ENCODE measurements at places on chromosomes 1 and 21.
A peak's percentile ranks its signal among the peaks of the same experiment; 100 is the strongest.

DNA sequence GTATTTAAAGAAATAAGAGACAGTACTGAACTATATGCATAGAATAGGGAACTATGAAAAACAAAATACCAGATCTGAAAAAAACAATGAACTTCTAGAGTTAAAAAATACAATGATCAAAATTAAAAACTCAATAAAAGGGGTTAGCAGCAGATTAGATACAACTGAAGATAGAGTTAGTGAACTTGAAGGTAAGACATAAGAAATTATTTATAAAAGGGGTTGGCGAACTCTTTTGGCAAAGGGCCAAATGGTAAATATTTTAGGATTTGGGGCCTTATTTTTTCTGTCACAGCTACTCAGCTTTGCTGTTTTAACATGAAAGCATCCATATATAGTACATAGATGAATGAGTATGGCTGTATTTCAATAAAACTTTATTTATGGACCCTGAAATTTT is 111.4 kb downstream of the ST3GAL3 start:
- no peak for DNase-seq

DNA sequence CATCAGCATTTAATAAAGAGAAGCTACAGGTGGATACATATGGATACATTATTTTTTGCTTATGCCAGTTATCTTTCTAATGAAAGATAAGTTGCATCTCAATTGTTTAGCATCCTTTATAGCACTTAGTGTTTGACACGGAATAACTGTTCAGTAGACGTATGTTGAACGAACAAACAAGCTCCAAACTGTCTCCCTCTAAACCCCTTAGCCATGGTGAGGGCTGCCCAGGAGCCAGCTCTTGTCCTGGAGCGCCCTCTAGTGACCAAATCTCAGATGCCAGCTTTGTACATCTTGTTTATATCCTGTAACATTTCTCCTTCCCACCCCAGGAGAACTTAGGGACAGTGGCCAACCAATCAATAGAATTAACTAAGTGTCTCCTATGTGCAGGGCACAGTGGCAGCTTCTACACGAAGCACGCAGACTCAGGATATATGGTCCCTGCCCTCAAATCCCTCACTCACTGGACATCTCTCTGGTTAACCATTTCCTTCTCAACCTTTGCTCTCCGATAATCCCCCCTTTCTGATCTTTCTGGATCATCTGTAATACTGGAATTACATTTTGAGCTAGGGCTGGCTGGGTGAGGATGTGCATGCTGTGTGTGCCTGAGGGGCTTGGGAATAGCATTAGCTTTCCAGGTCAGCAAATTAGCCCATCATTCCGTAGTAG is 22.9 kb downstream of the KCNA10 start:
- DNase-seq, result peak; percentile 44

DNA sequence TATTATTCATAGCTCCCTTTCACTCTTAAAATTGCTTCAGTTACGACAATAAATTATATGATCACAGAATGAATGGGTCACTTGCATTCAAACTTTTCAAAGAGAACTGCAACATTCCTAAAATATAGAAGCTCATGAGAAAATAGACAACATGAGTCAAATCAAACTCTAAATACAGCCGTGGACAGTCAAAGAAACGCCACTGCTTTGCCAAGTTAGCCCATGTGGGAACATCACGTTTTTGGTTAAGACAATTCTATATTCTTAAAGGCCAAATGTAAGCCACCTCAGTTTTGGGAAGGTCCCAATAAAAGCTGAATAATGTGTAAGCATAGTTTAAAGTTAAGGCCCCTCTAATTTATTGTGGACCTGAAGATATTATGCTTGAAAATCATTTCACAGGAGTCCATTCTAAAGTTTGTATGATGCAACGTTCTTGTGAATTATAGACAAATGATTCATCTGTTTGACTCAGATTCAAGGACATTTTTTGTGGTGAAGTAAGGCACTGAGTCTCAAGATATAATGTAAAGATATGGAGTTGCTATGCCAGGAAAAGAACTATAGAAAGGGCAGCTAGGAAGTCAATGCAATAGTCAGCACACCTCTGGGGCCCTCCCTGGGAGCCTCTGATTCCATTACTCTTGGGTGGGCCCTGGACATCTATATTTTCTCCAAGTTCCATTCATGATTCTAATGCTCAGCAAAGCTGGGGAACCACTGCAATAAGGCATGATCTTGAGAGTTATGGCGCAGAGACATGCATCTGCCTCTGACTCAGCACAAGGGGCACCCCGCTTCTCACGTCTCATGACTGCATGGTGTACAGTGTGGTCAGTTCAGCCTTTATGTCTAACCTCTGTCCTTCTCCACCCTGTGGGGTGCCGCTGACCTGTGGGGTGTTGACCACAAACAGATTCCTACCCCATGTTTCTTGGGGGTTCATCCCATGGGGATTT is 33.9 kb downstream of the ETS2 start:
- no peak for DNase-seq

- no peak for DNase-seq
These were observed 34.9 kb upstream of the RUNX3 start for GRCh38 chr1:24964811-24965570.

Measured in DMS153 (cell line).